ENCODE measurements at places on chromosomes 7 and 10.

GRCh38 chr10:13051126-13051694, 48.8 kb upstream of the OPTN start:
- DNase-seq = no peak

DNA sequence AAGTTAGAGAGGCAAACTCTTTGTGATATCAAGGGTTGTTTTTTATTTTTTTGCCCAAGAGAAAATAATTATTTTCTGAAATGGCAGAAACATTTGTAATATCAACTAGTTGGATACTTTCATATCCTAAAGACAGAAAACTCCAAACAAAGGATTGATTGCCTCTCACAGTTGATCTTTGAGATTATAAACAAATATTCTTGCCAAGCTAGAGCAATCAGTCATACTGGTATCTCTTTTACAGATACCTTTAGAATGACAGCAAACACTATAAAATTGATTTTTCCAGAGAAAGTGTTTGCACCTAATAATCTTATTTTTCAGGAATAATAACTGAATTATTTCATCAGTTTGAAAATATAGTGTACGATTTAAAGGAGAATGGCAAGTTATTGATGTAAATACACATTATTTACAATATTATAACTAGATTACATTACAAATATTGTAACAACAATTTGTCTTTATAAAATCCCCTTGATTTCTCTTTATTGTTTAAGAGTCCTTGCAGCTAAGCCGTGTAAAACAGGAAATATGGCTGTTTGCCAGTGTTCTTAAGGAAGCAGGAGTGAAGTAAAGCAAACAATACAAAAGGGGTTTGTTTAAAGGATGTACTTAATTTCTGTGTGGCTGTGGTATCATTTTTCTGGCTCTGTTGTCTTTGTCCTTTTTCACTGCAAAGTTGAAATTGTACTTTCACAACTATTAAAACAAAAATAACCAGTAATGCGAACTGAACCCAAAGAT, 58.4 kb downstream of the MAPK8 start:
- no peak for DNase-seq

DNA sequence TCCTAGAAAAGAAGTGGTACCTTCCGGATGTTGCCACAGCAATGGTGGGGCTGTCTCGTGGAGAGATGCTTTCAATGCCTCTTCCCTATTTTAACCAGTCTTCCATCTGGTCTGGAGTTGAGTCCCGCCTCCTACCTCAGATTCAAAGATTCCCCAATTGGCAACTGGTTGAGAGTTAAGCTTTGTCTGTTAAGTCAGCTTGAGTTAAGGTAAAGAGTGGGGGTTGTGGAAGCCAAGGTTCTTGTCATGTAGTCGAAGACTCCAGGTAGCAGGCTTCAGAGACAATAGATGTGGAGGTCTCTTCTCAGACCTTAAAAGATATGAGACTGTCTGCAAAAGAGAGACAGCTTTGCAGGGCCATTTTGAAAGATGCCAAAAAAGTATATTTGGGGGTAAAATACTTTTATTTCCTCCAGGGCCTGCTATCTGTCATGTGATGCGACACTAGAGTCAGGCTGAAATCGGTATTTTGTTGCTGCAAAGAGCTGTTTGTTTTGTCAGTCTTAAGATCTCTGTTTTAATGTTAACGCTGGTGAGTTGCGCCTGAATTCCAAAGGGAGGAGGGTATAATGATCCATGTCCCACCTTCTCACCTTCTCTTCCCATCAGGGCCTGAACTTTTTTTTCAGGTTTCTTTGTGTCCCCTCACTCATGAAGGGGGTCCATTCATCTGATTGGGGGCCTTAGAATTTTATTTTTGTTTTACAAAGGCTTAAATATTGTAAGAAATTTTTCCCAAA, 40.4 kb upstream of the SCIN start:
- no peak for DNase-seq

GRCh38 chr7:129780974-129781927, 169.7 kb downstream of the NRF1 start:
- no peak for DNase-seq

GRCh38 chr7:75536940-75537538, 44.9 kb downstream of the SPDYE5 start:
- DNase-seq = no peak

- DNase-seq = no peak
Measured at GRCh38 chr7:110090110-110090820, 1000.7 kb upstream of the LRRN3 start.

DNA sequence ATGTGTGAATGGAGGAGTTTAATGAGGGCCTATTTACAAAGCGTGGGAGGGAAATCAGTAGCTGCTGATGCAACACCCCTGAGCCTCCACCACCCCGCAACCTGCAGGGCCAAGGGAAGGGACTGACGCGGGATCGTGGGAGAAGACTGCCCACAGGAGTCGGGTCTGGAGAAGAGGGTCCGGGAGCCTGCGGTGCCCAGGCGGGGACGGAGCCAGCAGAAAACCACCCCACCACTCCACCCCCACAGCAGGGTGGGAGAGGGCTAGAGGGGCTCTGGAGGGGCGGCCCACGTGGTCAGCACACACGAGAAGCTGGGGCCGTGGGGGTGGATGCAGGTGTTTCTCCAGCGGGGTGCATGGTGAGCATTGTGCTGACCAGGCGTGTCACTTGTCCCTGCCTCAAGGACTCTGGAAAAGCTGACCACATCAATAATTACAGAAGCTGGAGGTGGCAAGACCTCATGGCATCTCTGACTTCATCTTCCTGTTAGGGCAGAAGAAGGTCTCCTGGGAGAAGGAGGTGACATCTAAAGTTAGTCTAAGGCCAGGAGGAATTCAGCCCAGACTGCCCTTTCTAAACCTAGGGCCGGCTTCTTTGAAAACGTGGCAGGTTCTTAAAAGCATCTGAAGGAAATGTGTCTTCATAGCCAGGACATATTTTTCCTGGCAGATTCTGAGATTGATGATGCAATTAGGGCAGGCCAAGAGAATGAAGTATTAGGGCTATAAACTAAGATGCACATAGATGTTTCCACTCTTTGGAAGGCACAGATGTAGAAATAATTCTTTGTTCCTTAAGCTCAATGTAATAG, 150.9 kb downstream of the RGS10 start:
- no peak for DNase-seq

- peak; percentile 13 for DNase-seq
Measured at GRCh38 chr10:6203331-6204062, 765 bp downstream of the PFKFB3 start.

- DNase-seq = no peak
Measured at GRCh38 chr7:90461219-90461618, 8.2 kb upstream of the PTTG1IP2 start.

DNA sequence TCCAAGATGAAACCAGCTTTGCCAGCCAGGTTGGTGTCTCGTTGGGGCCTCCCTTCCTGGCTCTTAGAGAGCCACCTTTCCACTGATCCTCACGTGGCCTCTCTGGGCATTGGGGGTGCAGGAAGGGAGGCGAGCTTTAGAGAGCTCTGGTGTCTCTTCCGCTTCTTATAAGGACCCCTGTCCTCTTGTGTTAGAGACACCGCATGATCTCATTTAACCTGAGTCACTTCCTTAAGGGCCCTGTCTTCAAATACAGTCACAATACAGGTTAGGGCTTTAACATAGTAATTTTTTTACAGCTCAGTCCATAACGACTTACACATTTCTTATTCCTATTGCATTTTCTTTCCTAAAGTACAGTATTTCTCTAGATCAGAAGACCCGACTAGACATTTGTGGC, 535.8 kb downstream of the SDK1 start:
- DNase-seq = no peak

- no peak for DNase-seq
Measured at GRCh38 chr7:25216837-25217236, 11.4 kb downstream of the NPVF start.

- DNase-seq = peak; percentile 50
Measured at GRCh38 chr7:20219446-20220292, 2.5 kb upstream of the MACC1 start.

DNA sequence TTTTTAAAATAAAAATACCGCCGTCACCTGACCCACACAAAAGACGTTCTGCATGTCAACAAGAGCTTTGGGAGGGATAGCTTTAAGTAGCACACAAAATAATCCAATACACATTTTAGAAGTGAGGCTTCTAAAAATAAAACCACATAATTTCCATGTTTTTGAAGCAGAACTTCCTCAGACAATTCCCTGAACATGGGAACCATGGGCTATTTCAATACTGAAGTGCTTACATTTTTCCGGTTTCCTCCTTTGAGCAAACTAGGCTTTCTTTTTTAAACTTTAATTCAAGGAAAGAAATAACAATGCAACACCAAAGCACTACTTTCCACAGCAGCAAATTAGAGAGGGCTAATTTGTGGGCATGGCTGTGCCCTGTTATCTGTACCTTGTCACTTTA, 59.9 kb downstream of the ELMO1 start:
- no peak for DNase-seq

DNA sequence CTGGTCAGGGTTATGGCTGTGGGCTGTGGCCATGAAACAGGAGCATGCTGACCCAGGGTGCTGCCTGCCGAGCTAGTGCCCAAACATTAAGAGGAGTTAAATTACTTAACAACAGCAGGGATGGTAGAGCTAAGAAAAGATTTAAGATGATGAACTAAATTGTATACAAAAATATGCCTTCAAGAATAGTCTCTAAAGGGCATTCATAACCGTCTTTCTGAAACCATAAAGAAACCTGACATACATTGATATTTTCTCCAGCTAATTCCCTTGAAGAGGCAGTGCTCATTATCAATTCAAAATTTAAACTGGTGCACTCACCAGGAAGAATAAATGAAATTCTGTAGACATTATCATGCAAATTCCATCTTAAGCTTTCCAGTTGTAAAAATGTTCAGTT, 265.8 kb upstream of the TAC1 start:
- no peak for DNase-seq

GRCh38 chr7:85600395-85600794, 413.5 kb upstream of the SEMA3D start:
- DNase-seq = no peak

DNA sequence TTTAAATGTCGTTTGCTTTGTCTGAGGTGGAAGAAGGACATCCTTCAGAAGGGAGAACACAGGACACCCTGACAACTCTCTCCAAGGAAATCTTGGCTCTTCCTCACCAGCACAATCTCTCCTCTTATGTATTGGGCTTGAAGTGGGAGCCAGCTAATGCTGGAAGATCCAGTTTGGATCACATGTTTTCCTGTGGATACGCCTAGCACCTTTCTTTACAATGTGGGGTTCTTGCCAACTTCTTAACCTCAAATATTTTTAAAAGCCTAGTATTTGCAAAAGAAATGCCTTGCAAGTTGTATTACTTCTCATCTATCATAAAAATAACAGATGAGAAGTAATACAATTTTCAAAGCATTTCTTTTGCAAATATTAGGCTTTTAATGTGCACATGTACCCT, 76.4 kb downstream of the FRMD4A start:
- DNase-seq = no peak

GRCh38 chr10:110893559-110894179, 21.9 kb downstream of the PDCD4 start:
- no peak for DNase-seq

- DNase-seq = no peak
Measured at GRCh38 chr7:30896783-30897637, 14.6 kb upstream of the AQP1 start.

- DNase-seq = no peak
Measured at GRCh38 chr7:41874201-41874785, 171.4 kb upstream of the INHBA start.

DNA sequence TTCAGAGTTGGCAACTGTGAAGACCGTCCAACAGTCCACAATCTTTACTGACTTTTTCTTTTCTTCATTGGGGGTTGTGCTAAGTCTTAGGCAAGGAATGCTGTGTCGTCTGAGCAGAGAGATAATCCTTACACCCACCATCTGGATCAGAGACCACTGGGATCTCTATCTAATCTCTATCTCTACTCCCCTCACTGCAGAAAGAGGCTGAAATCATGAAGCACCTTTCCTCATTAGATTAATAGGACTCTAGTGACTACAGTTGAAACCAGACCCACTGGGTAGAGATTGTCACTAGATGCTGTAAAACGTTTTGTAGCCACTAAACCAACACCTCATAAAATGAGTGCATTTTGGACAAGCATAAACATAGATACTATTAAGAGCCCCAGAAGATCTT, 387.4 kb upstream of the CELF2 start:
- no peak for DNase-seq

DNA sequence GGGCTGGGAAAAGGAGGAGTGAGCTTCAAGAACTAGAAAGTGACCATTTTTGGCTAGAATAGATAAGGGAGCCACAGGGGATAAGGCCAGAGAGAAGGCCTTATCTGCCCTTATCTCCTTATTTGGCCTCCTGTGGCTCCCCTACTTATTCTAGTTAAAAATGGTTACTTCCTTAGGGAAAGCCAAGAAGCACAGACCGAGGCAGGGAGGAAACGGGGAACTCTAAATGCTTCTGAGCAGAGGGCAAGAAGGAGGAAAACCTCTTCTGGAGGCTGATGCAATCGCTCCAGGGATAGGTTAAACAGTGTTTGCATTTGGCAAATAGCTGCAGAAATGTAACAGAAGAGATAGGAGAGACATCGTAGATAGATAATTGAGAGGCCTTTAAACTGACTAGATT, 18.6 kb downstream of the NRP1 start:
- DNase-seq = no peak

GRCh38 chr7:138086563-138087270, 10.5 kb downstream of the AKR1D1 start:
- DNase-seq = no peak

DNA sequence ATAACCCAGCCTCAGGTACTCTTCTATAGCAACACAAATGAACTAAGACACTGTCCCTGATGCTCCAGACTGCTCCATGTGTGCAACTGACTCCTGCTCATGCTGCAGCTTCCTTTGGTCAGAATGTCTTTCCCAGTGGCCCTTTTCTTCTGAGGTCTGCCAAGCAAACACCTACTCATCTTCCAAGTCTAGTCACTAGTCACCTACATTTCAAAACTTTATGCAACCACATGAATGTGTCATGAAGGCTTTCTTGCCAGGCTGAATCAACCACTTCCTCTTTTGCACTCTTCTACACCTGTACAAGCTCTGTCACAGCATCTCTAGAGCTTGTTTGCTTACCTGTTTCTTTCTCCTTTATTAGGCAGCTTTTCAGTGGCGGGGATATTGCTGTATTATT, 75.8 kb downstream of the LSMEM1 start:
- no peak for DNase-seq

GRCh38 chr7:81684033-81684432, 85.8 kb downstream of the HGF start:
- no peak for DNase-seq

All from CD8-positive, alpha-beta T cell (primary cell).